HepG2 (cell line): ENCODE measurements at places on chromosomes 5 and 9. TPM values are rescaled to one million over a fixed set of nuclear protein-coding genes. Genes with fewer than 3 reads are reported as not detected.

DNA sequence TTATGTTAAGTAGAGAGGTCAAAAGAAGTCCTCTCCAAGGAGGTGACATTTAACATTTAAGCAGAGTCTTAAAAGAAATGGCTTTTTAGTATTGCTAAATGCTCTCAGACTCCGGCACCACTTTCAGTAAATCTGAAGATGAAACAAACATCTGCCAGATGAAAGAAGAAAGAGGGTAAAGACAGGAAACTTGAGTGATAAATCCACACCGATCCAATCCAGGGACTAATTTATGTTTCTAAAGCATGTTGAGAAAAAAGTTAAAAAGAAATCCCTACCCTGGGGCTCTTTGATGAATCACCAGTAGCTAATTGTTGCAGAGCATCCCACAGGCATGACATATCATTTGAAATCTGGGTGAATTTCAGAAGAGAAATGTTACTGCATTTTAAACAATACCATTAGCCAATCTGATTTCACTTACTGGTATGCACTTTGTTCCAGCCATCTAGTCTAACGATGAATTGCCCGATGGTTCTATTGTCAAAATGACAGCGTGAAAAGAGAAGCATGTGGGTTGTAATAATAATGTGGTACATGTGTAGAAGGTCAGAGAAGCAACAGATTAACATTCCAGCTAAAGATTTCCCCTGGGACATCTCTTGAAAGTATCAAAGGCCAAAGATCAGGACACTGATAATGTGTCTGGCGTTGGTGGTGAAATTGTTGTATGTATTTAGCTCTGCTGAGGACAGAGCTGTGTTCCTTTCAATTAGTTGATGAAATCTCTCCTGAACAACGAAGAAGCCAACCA lies 485.7 kb downstream of the CSNK1G3 start:
- no peak for DNase-seq
- H3K4me3 ChIP-seq, result no peak overlapping the region
- no peaks in the 10 kb centered on the region for H3K27me3 ChIP-seq
- H3K4me1 ChIP-seq, result no peaks in the 10 kb centered on the region
- no peak overlapping the region for H3K27ac ChIP-seq

GRCh38 chr5:2725980-2726765 lies 25.3 kb downstream of the IRX2 start:
- H3K4me1 ChIP-seq, result no peaks in the 10 kb centered on the region
- H3K27ac ChIP-seq, result no peak overlapping the region
- H3K27me3 ChIP-seq, result peaks cover 35% of the 10 kb centered on the region; the same call in 2 of the 3 replicates
- H3K4me3 ChIP-seq, result no peak overlapping the region

GRCh38 chr9:127857278-127857677 lies 2.8 kb upstream of the ENG start:
- H3K4me3 ChIP-seq, result no peak overlapping the region
- H3K27ac ChIP-seq, result no peak overlapping the region
- DNase-seq, result no peak

DNA sequence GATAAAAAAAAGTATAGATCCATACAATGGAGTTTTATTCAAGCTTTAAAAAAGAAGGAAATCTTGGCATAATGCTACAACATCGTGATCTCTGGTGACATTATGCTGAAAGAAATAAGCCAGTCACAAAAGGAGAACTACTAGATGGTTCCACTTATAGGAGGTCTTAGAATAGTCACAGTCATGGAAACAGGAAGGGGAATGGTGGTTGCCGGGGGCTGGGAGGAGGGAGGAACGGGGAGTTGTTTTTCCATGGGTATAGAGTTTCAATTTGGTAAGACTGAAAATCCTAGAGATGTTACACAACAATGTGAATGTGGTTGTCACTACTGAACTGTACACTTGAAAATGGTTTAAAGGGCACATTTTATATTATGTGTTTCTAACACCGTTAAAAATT lies 94.5 kb downstream of the CFAP90 start:
- no peak overlapping the region for H3K27ac ChIP-seq
- no peaks in the 10 kb centered on the region for H3K36me3 ChIP-seq
- H3K27me3 ChIP-seq, result peaks cover 24% of the 10 kb centered on the region; the same call in 2 of the 3 replicates

Gene PALM2AKAP2
- total RNA-seq, result 1.5 and 1.8 TPM in 2 replicates
